ENCODE measurements at places on chromosomes 7 and 10. TPM values are rescaled to one million over a fixed set of nuclear protein-coding genes. Genes with fewer than 3 reads are reported as not detected.

MPP7 gene
- 0.07 TPM for total RNA-seq

NOM1 gene
- total RNA-seq = 25.1 TPM

SLC29A3 gene
- total RNA-seq = 0.95 TPM

ADIRF gene
- 36.5 TPM for total RNA-seq

UCN3 gene
- not detected for total RNA-seq
